Glomerular endothelial cell (primary cell): ENCODE measurements at places on chromosomes 13 and 19. TPM values are rescaled to one million over a fixed set of nuclear protein-coding genes. Genes with fewer than 3 reads are reported as not detected.

- no peak for DNase-seq
Observed at GRCh38 chr19:46460055-46460454, 11.3 kb downstream of the PNMA8A start.

The OR7D2 gene
- total RNA-seq: 0.35 TPM in 1 of 2 replicates, not detected in the other

DNA sequence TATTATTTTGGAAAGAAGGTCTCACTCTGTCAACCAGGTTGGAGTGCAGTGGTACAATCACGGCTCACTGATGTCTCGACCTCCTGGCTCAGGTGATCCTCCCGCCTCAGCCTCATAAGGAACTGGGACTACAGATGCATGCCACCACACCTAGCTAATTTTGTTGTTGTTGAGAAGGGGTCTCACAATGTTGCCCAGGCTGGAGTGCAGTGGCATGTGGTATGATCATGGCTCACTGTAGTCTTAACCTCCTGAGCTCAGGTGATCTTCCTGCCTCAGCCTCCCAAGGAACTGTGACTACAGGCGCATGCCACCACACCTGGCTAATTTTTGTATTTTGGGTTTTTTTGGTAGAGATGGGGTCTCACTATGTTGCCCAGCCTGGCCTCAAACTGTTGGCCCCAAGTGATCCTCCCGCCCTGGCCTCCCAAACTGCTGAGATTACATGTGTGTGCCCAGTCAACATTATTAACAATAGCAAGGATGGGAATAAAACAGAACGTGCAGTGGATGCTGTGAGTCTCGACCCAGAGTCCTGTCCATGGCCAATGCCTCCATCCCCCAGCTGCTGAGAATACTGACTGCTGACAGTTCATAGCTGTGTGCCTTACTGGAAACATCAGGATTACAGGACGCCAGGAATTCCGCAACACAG, 5.4 kb upstream of the MBD3L3 start:
- DNase-seq: no peak

DNA sequence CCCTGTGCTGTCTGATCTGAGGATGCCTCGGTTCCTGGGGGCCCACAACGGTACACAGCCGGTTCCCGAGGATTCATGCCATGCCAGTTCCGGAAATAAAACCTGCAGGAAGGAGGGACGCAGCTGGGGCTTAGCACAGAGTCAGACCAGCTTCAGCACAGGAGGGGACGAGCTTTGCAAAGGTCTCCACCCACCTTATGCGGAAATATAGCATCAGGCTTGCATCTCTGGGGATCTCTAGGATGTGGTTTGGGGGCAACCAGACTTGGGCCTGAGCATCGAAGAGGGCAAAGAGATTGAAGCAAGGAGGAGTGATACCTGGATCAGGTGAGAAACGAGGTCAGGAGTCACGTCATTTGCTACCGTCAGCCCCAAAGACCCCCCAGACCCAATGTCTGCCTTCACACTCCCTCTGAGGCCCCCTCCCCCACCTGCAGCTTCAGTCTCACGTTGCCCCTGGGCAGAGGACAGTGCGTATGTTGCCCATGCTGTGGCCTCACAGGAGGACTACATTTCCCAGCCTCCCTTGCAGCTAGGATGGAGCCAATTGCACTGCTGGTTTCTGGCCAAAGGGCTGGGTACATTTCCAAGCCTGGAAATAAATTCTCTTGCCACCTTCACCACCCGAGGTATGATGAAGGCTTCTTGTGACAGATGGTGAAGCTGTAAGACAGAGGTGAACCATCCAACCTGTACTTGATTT, 12.1 kb downstream of the TYK2 start:
- DNase-seq: no peak

The VASP gene
- 205 and 224 TPM in 2 replicates for total RNA-seq

The SPINT2 gene
- total RNA-seq: 14.6 and 83.5 TPM in 2 replicates

DNA sequence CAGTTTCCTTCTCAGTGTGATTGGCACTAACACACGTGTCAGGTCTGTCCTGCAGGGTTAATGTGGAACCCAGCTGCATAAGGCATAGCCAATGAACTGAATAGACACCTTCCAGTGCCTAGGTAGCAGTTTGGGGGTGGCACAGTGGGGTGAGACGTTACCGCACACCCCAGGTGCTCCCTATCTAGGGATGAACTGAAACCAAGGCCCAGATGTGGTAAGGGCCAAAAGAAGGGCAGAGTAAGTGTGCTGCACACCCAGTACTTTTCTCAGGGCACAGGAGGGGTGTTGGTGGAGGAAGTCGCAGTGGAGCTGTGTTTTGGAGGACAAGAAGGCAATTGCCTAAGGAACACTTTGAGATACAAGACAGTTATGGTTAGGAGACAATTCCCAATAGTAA, 317.9 kb upstream of the TSHZ3 start:
- no peak for DNase-seq

DNA sequence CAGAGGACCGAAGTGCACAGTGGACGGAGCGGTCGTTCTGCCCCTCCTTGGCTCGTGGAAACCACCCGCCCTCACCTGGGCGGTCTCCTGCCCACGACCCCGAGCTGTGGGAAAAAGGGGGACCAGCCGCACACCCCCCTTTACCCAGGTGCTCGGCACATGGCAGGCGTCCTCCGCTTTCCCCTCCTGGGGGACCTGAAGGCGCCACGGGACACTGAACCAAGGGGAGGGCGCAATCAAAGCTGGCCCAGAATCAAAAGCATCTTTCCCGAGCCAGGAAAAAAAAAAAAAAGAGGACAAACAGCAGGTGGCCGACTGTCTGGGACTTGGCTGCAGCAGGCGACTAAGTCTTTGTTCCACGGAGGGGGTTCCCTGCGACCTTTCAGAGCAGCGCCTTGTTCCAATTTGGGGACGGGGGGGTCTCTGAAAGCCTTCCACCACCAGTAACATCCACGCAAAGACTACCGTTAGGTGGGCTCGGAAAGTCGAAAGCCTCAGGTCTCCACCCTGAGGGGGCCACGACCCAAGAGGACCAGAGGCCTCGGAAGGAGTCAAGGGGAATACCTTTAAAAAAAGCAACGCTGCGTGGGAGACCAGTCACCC, 1.1 kb downstream of the MBD3 start:
- DNase-seq: no peak

GRCh38 chr19:39237200-39238184, 7.3 kb downstream of the IFNL3 start:
- no peak for DNase-seq

- DNase-seq: no peak
Observed at GRCh38 chr19:16118489-16119033, 6.9 kb downstream of the RAB8A start.

DNA sequence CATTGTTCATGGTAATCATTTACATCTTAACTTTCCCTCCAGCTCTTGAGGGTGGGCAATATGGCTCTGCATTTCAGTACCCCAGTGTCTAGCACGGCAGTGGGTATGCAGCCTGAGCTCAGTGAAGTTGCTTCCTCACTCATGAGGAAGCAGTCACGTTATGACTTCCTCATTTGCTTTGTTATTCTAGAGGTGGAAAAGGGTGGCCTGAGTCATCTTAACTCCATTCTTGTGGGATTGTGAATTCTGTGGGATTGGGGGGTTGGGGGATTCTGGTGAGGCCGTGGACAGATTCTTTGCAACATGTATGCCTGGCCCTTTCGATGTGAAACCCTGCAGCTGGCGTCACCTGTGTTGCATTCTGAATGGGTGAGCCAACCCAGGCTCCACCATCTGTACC, 406.7 kb upstream of the ZNF507 start:
- no peak for DNase-seq

GRCh38 chr13:112457485-112457884, 81.3 kb downstream of the SPACA7 start:
- no peak for DNase-seq

DNA sequence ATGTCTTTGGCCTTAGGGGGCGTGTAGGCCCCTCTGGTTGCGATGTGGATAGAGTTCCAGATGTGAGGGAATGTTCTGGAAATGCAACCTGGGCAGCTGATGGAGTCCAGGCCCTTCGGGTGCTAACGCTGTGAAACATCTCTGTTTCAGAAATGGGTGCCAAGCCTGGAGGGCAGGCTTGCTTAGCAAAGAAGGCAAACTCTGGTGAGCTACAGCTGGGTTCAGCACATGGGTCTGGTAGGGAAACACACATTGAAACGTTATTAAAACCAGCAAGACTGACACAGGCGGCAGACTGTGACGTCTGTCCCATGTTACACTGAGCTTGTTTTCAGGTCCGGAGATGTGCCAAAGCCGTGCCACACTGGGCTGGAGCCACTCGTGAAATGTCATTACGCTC, 8.6 kb upstream of the CDC16 start:
- DNase-seq: no peak

The DLL3 gene
- 0.87 and 2.0 TPM in 2 replicates for total RNA-seq

DNA sequence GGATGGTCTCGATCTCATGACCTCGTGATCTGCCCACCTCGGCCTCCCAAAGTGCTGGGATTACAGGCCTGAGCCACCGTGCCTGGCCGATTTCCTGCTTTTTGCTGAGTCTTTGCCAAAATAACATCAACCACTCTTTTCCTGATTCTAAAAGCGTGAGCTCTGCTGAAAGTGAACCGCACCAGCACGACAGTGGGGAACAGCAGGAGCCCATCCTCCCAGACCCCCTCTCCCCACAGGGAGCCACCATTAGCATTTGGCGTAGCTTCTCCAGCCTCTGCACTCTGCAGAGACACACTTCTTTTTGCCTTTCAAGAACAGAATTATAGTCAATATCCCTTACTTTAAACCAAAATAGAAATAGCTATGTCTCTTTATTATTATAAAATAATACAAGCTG, 41.3 kb downstream of the MYH14 start:
- DNase-seq: no peak
